Brain microvascular endothelial cell (primary cell): ENCODE measurements at places on chromosomes 16 and 17.

- DNase-seq = no peak
These were observed 42.2 kb upstream of the GSE1 start for GRCh38 chr16:85570735-85571562.

DNA sequence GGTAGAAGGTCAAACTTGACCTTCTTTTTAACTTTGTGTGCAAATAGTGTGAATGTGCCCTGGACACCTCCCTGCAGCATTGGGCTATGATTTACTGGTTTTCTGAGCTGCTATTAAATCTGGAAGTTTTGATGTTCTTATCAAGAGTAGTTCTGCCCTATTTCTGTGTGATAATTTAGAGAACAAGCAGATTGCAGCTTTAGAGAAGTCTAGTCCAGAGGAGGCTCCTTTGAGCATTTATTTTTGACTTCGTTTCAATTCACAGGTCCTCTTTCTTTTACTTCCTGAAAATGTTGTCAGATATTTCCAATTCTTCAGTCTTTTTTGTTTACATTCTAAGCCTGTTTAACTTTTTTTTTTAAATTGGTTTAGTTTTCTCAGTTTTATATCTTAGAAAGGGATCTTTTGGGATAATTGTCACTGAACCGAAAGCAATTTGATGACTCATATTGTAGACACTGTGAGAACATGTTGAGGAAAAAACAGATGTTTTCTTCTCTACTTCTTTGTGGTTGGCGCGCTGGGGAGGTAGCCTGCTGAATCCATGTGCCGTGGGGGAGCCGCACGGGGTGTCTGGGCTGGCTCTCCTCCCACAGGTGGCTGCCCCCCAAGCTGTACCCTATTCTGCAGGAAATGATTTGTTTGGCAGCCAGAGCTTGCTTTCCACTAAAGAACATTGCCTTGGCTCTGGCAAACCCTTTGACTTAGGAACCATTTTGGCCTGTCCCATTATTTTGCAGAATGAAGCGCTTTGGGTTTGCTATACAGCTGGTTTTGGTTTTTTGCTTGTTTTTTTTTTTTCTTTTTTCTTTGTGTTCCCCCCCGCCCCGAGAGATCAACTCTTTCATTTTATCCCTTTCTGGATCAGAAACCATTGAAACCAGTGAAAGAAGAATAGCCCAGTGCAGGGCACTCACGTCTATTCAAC lies 53.4 kb downstream of the MFSD11 start:
- peak; percentile 32 for DNase-seq

DNA sequence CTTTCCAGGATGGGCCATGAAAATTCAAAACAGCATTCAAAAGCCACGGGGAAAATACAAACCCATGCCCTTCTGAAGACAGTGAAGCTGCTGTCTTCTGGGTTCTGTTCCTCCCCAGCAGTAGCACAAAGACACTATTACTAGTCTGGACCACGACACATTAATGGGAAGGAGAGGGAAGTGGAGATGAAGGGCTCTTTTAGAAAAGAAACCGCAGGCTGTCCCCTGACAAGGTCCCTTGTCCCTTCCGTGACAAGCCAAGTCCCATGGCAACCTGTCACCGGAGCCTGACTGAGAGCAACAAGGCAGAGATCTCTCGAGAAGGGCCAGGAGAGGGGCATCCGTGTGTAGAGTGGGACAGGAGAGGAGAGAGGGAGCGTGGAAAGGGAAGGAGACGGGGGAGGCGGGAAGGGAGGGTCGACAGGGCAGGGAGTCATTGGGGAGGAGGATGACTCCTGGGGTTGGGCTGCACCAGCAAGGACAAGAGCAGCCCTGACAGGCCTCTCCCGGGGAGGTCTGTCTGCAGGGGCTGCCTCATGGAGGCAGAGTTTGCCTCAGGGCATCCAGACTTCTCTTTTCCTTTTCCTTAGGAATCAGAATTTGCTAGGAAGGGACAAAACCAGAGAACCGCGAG lies 436.2 kb downstream of the SLC39A11 start:
- DNase-seq = no peak

- no peak for DNase-seq
These were observed 26.6 kb downstream of the CTU2 start for GRCh38 chr16:88732961-88733294.

GRCh38 chr17:48460052-48460451 lies 30.0 kb upstream of the SKAP1 start:
- no peak for DNase-seq

DNA sequence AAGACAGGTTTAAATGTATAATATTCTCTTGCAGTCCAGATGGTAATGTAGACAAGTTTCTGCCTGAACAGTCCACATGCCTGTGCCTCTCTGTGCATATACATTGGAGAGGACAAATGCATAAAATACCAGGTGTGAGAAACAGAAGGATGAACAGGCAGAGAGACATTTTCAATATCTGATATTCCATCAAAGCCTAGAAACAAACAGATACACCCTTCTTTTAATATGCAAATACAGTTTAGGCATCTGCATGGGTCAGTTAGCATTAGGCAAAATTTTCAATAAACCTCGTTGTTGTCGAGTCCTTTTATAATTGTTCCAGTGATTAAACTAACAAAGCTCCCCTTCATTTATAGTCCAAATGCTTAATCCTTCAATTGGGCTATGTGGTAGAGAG lies 897 bp downstream of the OMG start:
- no peak for DNase-seq

DNA sequence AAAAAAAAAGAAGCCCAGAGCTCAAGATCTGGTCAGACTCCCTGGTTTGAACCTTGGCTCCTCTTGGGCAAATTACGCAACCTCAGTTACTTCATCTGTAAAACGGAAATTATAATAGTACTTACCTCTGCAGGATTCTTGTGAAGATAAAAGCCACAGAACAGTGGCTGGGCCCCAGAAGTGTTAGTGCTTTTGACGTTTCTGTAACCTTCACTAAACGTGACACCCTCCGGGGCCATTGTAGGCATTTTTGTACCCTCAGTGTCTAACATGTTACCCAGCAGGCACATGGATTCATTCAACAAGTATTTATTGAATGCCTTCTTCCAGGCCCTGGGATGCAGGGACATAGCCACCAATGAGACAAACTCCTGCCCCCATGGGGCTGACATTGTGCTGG lies 58.0 kb downstream of the PITPNC1 start:
- DNase-seq = no peak

GRCh38 chr17:16406742-16407674 lies 8.4 kb upstream of the TRPV2 start:
- DNase-seq = no peak

DNA sequence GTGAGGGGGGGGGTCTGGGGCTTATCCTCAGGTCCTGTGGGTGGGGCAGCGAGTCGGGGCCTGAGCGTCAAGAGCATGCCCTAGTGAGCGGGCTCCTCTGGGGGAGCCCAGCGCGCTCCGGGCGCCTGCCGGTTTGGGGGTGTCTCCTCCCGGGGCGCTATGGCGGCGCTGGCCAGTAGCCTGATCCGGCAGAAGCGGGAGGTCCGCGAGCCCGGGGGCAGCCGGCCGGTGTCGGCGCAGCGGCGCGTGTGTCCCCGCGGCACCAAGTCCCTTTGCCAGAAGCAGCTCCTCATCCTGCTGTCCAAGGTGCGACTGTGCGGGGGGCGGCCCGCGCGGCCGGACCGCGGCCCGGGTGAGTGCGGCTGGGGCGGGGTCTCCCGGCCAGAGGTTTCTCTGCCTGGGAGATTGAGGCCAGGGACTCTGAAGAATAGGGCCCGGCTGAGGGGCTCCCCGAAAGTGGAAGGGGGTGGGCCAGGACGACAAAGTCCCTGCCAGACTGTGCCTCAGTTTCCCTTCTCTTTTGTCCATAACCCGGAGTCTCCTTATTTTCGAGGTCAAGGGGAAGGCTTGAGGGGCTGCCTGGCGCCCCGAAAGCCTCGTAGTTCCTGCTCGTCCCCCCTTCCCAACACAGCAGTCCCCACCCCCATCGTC lies at the start of gene FGF11:
Gene FGF11, plus strand, starts transcription at position 51 of the 651 bp plus-strand sequence. Its CDS starts 109 bp downstream, at position 160.
- DNase-seq = no peak

GRCh38 chr17:77865112-77865611 lies 93.3 kb upstream of the TNRC6C start:
- no peak for DNase-seq
